HCT116 (cell line): ENCODE measurements at places on chromosomes 7 and 10. TPM values are rescaled to one million over a fixed set of nuclear protein-coding genes. Genes with fewer than 3 reads are reported as not detected.

DNA sequence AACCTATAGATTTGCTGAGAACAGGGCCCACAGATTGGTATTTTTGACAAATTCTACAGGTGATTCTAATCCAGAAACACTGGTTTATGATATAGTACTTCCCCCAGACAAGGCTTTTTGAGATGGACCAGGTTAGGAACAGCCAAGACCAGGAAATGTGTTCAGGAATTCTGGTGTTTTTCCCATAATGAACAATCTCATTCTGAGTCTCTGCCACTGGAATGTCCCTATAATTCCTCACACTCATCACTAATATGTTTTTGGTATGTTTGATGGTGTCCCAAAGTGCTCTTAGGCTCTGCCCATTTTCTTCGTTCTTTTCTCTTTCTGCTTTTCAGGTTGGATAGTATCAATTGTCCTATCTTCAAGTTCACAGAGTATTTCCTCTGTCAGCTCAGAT, 107.2 kb upstream of the IGFBP3 start:
- H3K4me1 ChIP-seq: no peaks in the 10 kb centered on the region
- H3K36me3 ChIP-seq: no peaks in the 10 kb centered on the region
- H3K27me3 ChIP-seq: no peaks in the 10 kb centered on the region
- H3K27ac ChIP-seq: no peak overlapping the region

DNA sequence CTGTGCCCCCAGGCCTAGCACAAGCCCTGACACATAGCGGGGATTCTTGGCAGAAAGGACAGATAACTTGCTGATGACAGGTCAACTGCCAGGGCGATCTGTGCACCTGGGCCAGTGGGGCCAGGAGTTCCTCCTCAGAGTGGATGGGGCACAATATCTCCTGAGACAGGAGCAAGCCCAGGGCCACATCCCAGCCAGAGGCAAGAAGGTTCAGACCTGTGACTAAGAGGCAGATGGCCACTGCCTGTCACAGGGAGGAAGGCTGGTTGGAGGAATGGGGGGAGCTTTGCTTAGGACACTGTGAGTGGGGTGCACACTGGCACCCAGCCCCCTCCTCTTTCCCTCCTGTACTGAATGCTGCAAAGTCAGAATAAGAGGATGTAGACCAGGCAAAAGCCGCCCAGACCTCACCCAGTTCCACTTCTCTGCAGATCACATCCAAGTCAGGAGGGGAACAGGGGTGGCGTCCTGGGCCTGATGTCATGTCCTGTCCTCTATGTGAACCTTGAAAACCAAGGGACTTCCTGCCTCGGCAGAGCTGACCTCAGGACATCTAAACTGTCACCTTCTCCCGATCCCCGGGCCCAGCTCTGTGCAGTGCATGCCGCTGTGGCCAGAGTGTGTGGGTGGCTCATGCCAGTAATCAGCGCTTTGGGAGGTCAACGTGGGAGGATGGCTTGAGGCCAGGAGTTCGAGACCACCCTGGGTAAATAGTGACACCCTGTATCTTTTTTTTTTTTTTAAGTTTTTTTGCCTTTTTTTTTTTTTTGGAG, 1.3 kb downstream of the GUSB start:
- no peaks in the 10 kb centered on the region for H3K27me3 ChIP-seq
- peak overlapping the region; percentile 66 for H3K4me3 ChIP-seq
- H3K36me3 ChIP-seq: peaks cover 6% of the 10 kb centered on the region; the same call in 1 of the 2 replicates

- no peaks in the 10 kb centered on the region for H3K4me1 ChIP-seq
- H3K27ac ChIP-seq: no peak overlapping the region
- H3K4me3 ChIP-seq: no peak overlapping the region
- H3K36me3 ChIP-seq: no peaks in the 10 kb centered on the region
Observed at GRCh38 chr10:101221549-101221948, 7.7 kb downstream of the LBX1 start.

DNA sequence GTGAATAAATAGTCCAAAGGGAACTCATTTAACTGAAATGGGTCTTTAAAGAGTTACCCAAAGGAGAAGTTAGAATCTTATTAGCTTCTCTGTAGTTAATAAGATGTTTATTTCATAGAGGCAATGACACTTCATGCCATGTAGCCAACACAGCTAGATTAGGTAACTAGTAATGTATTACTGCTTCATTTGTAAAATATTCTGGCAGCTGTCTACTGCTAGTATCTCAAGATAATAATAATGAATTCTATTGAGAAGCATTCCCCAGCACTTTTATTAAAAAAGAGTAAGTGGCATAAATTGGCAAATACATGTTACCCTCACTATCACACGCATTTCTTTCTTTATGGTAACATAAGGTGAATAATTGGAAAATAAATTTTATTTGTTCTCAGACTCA, 10.1 kb downstream of the PAPSS2 start:
- DNase-seq: no peak
- H3K4me3 ChIP-seq: no peak overlapping the region
- H3K27me3 ChIP-seq: no peaks in the 10 kb centered on the region
- no peak overlapping the region for H3K27ac ChIP-seq

Gene LEP
- total RNA-seq: not detected

Gene HTR5A
- total RNA-seq: not detected

Gene CTAGE4
- 6.0 TPM for total RNA-seq

DNA sequence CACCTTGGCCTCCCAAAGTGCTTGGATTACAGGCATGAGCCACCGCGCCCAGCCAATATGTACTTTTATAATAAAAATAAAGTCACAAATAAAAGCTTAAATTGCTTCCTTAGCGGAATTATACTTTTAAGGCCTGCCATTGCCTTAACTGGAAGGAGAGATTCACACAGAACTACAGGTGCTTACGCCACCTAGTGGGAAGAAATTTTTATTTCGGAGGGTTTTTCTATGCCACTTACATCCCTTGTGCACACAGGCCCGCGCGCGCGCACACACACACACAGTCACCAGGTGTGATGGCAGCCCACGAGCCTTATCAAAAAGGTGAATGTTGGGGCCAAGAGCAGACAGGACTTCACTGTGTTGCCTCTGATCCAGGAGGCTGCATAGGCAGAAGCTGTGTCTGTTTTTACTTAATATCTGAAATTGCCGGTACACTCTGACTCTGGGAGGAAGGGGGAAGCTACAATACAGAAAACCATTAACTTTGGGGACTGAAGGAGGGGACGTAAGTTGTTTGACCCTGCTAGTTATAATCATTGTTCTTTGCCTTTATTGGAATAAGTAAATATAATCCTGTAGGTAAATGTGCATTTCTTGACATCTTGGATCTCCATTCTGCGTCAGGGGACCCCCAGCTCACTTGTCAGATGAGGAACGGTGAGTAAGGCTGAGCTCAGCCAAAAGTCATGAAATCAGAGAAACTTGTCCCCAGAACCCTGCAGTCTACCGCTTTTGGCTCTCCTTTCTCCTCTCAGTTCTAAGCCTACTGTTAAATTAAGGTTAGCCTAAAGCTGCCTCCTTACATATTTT, 87.1 kb downstream of the SLC16A9 start:
- peak; percentile 67 for DNase-seq
- no peaks in the 10 kb centered on the region for H3K4me1 ChIP-seq
- H3K27me3 ChIP-seq: no peaks in the 10 kb centered on the region
- no peak overlapping the region for H3K27ac ChIP-seq
- H3K36me3 ChIP-seq: no peaks in the 10 kb centered on the region
- no peak overlapping the region for H3K4me3 ChIP-seq

Gene PNLIPRP3
- total RNA-seq: not detected

Gene PFKP
- total RNA-seq: 237 TPM

Gene HMX2
- not detected for total RNA-seq

DNA sequence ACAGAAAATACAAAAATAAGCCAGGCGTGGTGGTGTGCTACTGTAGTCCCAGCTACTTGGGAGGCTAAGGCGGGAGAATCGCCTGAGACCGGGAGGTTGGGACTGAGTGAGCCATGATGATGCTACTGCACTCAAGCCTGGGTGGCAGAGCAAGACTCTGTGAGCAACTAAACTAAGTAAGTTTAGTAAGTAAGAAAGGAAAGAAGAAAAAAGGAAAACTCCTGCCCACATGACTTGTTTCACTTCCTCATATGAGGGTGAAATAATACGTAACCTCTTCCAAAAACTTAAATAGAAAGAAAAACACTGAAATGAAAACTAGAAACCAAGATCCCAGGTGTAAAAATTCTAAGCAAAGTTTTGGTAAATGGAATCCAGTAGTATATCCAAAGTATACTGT, 79.6 kb downstream of the LARP4B start:
- H3K36me3 ChIP-seq: peaks cover 47% of the 10 kb centered on the region
- no peak overlapping the region for H3K27ac ChIP-seq
- no peak overlapping the region for H3K4me3 ChIP-seq
- H3K27me3 ChIP-seq: no peaks in the 10 kb centered on the region
- DNase-seq: no peak
- no peaks in the 10 kb centered on the region for H3K4me1 ChIP-seq

- no peak overlapping the region for H3K27ac ChIP-seq
- peaks cover 3% of the 10 kb centered on the region; the same call in 1 of the 2 replicates for H3K4me1 ChIP-seq
- peaks cover 23% of the 10 kb centered on the region for H3K27me3 ChIP-seq
- H3K36me3 ChIP-seq: no peaks in the 10 kb centered on the region
- DNase-seq: peak; percentile 40
Observed at GRCh38 chr7:28626624-28627262, 214.4 kb downstream of the CREB5 start.

Gene HYAL4
- total RNA-seq: not detected

Gene RNF148
- total RNA-seq: 0.22 TPM

DNA sequence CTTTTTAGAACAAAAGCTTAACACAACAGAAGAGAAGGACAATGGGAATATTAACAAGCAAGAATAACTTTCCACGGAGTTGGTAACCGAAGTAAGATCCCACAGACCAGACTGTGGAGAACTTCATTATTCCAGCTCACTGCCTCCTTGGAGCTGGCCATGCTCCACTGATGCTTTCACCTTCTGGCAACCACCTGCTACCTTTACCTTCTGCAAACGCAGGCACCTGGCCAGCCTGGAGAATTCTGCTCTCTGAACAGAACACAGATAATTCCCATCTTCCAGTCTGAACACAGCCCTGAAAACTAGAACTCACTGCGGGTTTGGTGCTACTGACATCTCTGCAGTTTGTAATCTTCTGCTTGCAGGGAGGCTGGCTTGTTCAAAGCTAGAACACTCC, 66.5 kb downstream of the JAZF1 start:
- no peak overlapping the region for H3K4me3 ChIP-seq
- no peaks in the 10 kb centered on the region for H3K36me3 ChIP-seq
- no peaks in the 10 kb centered on the region for H3K4me1 ChIP-seq
- H3K27me3 ChIP-seq: no peaks in the 10 kb centered on the region

DNA sequence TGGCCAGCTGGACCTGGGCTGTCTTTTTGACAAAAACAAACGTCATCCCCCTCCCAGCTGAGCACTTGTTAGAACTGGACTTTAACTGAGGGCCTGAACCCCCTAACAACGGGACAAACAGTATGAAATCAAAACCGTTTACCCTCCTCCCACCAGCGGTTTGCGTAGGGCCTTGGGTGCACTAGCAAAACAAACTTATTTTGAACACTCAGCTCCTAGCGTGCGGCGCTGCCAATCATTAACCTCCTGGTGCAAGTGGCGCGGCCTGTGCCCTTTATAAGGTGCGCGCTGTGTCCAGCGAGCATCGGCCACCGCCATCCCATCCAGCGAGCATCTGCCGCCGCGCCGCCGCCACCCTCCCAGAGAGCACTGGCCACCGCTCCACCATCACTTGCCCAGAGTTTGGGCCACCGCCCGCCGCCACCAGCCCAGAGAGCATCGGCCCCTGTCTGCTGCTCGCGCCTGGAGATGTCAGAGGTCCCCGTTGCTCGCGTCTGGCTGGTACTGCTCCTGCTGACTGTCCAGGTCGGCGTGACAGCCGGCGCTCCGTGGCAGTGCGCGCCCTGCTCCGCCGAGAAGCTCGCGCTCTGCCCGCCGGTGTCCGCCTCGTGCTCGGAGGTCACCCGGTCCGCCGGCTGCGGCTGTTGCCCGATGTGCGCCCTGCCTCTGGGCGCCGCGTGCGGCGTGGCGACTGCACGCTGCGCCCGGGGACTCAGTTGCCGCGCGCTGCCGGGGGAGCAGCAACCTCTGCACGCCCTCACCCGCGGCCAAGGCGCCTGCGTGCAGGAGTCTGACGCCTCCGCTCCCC, at the start of gene IGFBP1:
Gene IGFBP1 (plus strand): TSS at position 304 of the 808 bp plus-strand sequence. CDS start 165 bp downstream, at position 469.
- no peak for DNase-seq
- peaks cover 12% of the 10 kb centered on the region for H3K4me1 ChIP-seq
- H3K27ac ChIP-seq: no peak within 1 kb of the TSS
- H3K27me3 ChIP-seq: no peaks in the 10 kb centered on the region

DNA sequence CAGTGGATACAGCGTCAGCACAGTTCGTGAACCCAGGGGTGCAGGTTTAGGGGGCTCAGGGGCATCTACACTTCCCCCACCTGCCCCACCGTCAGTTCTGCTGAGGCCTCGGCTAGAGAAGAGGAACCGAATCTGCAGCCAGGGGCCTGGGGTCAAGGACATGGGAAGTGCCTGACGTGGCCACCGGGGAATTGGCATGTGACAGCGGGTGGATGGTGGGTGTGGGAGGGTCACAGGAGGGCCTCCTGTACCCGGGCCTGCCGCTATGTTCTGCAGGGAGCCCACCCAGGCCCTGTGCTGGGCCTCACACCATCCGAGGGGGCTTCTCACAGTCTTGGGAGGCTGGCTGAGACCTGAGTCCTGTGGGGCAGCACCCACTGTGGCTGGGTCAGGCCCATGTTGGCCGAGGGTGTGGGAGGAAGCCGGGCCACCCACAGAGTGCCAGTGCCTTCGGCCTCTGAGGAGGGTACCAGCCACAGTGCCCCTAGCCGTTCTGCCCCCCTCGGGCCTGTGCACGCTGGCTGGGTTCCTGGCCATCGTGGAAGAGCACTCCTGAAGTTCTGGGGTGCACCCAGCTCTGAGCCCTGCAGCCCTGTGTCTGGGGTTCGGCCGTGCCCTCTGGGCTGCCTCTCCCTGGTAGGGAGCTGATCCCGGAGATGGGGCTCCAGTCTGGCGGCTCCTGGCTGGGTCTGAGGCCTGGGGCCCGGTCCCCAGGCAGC, 5.9 kb downstream of the TTYH3 start:
- H3K27ac ChIP-seq: no peak overlapping the region
- no peak overlapping the region for H3K4me3 ChIP-seq
- no peaks in the 10 kb centered on the region for H3K27me3 ChIP-seq
- H3K36me3 ChIP-seq: no peaks in the 10 kb centered on the region

Gene SPDYE2B
- not detected for total RNA-seq

- H3K27ac ChIP-seq: no peak overlapping the region
- H3K4me1 ChIP-seq: no peaks in the 10 kb centered on the region
- DNase-seq: no peak
- H3K36me3 ChIP-seq: no peaks in the 10 kb centered on the region
- no peaks in the 10 kb centered on the region for H3K27me3 ChIP-seq
Observed at GRCh38 chr7:144023171-144023827, 23.2 kb downstream of the OR6B1 start.

Gene HOXA11
- total RNA-seq: 6.8 TPM

DNA sequence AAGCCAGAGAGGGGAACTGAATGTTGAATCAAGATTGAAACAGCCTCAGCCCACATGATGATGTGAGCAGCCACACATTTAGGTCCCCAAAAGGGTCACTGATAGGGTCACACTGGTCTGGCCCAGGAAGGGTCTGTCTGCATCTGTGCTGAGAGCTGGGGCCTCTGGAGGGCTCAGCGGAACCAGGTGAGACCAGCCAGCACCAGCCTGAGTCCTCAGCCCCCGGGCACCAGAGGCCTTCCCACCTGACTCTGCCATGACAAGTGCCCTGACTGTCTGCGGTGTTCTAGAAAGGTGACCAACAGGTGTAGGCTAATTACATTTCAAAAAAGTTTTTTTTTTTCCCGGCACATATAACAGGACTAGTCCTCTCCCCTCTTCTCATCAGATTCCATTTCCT, 76.2 kb downstream of the WDR11 start:
- H3K27ac ChIP-seq: no peak overlapping the region
- no peak overlapping the region for H3K4me3 ChIP-seq
- H3K27me3 ChIP-seq: peaks cover 7% of the 10 kb centered on the region; the same call in 1 of the 2 replicates
- DNase-seq: no peak

GRCh38 chr7:33742521-33742920, 162.8 kb upstream of the BMPER start:
- H3K36me3 ChIP-seq: no peaks in the 10 kb centered on the region
- no peak overlapping the region for H3K27ac ChIP-seq
- DNase-seq: no peak
- H3K4me3 ChIP-seq: no peak overlapping the region
